Activated CD8-positive, alpha-beta memory T cell treated with anti-CD3 and anti-CD28 coated beads, Interleukin-2, amount 50 U/mL, for 48 hours (primary cell): ENCODE measurements at places on chromosomes 4 and X.

DNA sequence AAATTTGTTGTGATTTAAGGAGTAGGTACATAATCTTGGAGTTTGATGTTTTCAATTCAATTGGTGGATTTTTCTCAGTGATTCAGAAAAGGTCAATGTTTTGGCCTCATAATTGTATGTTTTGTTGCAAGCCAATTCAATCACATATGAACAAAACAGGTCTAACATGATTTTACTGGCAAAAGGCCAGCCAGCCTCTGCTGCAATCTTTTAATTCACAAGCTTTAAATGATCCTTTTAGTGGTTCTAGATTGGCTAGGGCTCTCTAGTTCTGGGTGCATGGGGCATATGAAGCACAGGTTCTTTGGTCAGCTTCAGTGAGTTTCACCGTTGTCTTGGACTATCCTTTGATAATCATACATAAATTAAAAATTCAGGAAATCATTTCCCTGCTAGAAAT, 19.2 kb upstream of the SLC6A14 start:
- no peak for DNase-seq

DNA sequence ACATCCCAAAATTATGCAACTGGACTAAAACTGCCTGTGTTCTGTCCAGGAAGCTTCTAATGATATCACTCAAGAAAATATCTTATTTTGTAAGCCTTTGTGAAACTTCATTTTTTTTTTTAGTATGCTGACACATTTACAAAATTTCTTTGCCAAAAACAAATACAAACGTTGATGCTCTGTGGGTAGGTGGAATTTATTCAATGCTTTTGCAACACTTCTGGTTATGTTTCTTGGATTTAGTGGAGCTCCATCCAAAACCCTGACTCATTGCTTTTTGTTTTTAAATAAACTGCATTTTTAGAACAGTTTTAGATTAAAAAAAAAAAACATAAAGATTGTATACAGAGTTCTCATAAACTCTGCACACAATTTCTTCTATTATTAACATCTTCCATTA, 250.9 kb upstream of the MAOA start:
- DNase-seq, result no peak

- DNase-seq, result no peak
Measured at GRCh38 chr4:15547392-15547791, 77.7 kb downstream of the CC2D2A start.

DNA sequence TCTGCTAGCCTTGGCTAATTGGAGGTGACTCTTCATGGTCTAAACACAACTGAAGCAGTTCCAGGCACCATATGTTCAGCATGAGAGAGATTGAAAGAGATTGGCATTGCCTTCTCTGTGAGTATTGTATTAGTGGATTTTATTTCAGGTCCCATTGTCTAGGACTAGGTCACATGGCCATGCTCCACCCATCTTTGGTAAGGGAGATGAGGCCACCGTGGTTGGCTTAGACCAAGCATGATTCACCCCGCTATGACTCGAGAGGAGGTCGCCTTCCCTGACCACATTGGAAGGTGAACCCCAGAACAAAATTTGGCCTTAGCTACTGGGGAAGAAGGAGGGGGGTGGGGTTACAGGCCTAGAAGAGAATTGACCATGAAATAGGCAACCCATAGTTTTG, 109.9 kb upstream of the BCOR start:
- DNase-seq, result peak; percentile 53

DNA sequence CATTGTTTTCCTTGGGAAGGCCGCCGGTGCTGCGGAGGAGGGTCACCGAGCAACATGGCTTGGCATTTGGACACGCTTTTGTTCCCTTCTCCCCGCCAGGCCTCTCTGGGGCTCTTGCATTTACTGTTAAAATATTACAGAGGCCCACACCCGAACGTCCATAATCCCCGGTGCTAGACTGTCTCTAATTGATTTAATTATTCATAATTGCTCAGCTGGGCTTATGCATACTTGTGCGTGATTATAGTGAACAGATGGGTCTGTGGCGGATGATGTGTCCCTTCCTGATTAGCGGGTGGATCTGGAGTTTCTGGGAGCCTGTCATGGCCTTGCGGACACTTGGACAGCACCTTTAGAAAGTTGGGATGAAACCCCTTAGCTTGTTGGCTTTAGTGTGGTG, 100.2 kb upstream of the MSX1 start:
- DNase-seq, result no peak

DNA sequence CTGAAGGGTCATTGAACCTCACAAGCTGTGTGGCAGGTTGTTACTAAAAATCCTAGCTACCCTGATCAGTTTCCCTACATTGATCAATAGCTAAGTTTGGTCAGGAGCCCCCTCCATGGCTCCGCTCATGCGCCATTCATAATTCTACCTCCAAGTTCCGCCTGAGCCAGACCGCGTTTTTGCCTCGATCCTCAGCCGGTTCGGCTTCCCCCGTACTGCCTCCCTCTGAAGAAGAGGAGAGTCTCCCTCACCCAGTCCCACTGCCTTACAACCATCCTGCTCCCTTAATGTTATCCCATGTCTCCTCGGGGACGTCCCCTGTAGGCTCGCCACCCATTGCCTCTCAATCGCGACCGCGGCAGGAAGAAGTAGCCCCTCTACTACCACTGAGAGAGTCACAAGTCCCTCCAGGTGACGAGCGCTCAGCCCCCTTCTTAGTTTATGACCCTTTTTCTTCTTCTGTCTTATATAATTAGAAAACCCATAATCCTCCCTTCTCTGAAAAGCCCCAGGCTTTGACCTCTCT, 158.2 kb downstream of the DEFB131A start:
- no peak for DNase-seq

- DNase-seq, result no peak
Measured at GRCh38 chrX:97616883-97617530, 733.3 kb downstream of the RPA4 start.

DNA sequence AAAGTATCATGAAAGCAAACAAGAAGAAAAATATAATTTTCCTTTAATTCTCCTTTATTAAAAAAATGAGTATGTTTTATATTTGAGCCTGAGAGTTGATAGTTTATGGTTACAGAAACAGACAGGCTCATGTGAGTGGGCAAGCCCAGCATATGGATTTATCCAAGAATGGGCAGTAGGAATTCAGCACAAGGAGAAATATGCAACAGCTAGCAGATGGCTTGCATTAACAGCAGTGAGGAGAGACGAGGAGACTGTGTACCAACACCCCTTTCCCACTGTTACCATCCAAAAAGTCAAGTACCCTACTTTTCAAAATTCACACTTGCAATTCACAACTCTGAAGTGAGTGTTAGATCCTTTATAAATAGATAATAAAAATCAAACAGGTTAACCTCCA, 1760.2 kb upstream of the TENM3 start:
- DNase-seq, result no peak

- no peak for DNase-seq
Measured at GRCh38 chr4:5941601-5942000, 48.7 kb upstream of the CRMP1 start.

GRCh38 chr4:14336656-14337055, 665.6 kb upstream of the CPEB2 start:
- no peak for DNase-seq

DNA sequence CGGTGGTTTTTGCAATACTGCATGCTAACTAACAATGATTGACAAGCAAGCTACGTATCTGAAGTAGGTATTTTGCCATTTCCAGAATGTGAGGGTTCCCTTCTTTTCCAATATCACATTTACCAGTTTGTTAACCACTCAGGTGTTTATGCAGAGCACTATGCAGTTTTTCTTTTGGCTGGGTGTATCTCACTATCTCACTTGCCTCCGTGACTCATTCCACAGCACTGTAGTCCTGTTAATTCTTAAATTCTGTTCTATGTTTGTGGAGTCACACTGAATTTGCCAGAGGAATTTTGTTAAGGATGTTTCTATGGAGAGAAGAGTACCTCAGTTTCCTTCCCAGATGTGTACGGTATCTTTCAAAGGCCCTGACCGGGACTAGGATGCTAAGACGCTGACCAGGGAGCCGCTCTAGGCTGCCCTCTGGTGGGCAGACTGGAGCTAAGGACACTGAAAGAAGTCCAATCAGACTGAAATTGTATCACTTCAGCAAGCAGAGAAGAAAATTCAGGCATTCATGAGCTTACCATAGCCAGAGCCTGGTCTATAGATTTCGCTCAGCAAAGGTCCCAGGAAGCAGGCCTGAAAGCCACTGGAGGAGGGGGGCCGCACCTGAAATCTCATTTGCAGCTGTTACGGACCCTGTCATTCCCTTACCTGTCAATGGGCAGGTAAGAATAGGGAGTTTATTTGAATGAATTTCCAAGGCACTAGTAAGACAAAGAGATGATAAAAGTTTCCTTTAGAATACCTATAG, 388.4 kb upstream of the SPOCK3 start:
- peak; percentile 70 for DNase-seq

DNA sequence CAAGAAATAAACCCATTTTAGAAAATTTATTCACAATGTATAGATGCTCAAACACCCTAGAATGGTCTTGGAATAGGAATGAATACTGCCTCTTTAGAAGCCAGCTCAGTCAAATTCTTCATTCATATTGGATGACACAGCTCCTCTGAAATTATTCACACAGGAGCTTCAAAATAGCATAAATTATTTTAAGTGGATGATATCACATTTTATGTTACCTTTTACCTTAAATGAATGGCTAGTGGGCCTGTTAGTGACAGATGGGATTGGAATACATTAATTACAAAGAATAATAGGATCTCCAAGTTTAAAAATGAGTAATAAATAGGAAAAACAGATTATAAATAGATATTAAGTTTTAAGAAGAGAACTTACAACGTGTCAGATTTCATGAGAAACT, 184.4 kb downstream of the GABRB1 start:
- DNase-seq, result no peak

- DNase-seq, result no peak
Measured at GRCh38 chrX:15718283-15718970, 19.6 kb upstream of the CA5B start.

DNA sequence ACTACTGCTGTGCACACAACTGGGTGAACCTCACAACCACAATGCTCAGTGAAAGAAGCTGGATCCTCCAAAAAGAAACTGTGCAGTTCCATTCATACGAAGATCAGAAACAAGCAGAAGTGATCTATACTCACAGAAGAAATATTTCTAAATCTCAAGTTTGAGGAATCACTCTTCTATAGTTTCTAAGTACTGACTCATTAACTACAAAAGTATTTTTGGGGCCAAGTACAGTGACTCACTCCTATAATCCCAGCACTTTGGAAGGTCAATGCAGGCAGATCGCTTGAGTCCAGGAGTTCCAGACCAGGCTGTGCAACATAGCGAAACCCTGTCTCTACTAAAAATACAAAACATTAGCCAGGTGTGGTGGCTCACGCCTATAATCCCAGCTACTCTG, 51.3 kb upstream of the RELL1 start:
- DNase-seq, result no peak
